Hair follicle dermal papilla cell (primary cell): ENCODE measurements at places on chromosomes 13 and 19. TPM values are rescaled to one million over a fixed set of nuclear protein-coding genes. Genes with fewer than 3 reads are reported as not detected.

Gene ANGPTL4
- 1.2 and 4.4 TPM in 2 replicates for total RNA-seq

Gene NAPSA
- total RNA-seq, result not detected in 2 replicates

Gene CEBPA
- 0.97 and 1.6 TPM in 2 replicates for total RNA-seq

Gene SLC10A2
- total RNA-seq, result not detected in 2 replicates

Gene NLRP4
- total RNA-seq, result not detected in 2 replicates

Gene ATP4B
- not detected in 2 replicates for total RNA-seq
